ENCODE measurements at places on chromosomes 16 and 17. TPM values are rescaled to one million over a fixed set of nuclear protein-coding genes. Genes with fewer than 3 reads are reported as not detected.
A peak's percentile ranks its signal among the peaks of the same experiment; 100 is the strongest.

DNA sequence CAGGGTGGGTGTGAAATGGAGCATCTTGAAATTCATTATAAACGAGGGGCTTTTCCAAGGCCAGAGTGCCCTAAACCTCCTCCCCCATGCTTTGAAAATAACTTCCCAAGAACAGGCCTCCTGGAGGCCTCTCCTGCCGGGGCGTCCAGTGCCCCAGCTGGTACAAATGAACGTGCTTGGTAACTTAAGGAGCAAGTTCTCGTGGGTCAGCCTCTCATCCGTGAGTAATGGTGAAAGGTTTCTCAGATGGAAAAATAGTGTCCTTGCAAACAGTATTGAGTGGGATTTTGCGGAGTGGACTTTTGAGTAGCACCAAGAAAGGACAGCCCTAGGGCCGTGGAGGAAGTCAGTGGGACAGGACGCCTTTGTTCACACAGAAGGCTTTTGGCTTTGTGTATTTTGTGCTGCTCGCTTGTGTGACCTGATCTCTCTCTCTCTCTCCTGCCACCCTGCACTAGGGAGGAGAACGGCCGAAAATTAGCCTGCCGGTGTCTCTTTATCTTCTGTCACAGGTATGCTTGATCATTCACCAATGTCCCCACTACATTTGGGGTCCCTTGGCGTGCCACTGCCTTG is 34.6 kb downstream of the CLEC16A start:
- peaks cover 3% of the 10 kb centered on the region for H3K4me1 ChIP-seq
- H3K4me3 ChIP-seq, result no peak overlapping the region
- peaks cover 19% of the 10 kb centered on the region for H3K36me3 ChIP-seq
- H3K27me3 ChIP-seq, result no peaks in the 10 kb centered on the region
- H3K27ac ChIP-seq, result no peak overlapping the region
- no peak for DNase-seq

DNA sequence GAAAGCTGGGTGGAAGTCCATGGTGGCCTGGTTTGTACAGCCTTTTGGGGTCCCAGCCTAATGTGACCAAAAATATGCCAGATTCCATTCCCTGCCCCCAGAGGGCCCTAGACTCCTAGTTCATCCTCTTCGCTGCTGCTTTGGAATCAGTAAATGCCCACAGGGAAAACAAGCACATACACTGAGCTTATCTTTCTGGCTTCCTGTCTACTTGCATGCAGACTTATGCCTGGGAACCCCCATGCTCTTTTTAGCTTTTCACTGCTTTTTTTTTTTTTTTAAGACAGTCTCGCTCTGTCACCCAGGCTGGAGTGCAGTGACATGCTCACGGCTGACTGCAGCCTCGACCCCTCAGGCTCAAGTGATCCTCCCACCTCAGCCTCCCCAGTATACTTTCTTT is 6.2 kb upstream of the CD300LG start:
- no peak for DNase-seq
- H3K27ac ChIP-seq, result no peak overlapping the region
- peaks cover 24% of the 10 kb centered on the region for H3K4me1 ChIP-seq

DNA sequence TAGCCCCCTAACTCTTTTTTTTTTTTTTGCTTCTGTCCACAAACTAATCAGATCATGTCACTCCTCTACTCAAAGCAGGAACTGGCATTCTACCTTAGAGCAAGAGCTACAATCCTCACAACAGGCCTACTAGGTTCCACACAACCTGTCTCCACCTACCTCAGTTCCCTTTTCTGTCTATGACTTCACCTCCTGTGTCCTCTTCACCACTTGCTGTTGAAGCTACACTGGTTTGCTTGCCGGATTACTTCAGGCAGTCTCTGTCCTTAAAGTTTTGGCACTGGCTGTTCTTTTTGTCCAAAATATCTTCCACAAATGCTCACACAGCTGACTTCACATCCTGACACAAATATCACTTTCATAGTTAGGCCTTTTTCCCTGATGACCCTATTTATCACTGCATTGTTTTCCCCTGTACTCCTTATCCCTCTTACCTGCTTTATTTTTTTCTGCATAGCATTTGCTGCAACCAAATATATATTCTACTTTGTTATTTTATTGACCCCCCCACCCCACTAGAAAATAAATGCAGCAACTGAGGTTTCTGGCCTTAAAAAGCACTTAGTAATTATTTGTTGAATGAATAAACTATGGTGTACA is 72.0 kb downstream of the KANSL1 start:
- H3K4me1 ChIP-seq, result peaks cover 36% of the 10 kb centered on the region
- H3K27me3 ChIP-seq, result no peaks in the 10 kb centered on the region
- H3K4me3 ChIP-seq, result no peak overlapping the region
- H3K27ac ChIP-seq, result peak overlapping the region; percentile 3

The BICDL2 gene
- not detected for total RNA-seq

The CDK5R1 gene
- 1.8 TPM for total RNA-seq

The ZNF785 gene
- total RNA-seq, result 19.8 TPM

All from osteocyte (in vitro differentiated cells).